H9 (cell line): ENCODE measurements at places on chromosomes 5 and 9. TPM values are rescaled to one million over a fixed set of nuclear protein-coding genes. Genes with fewer than 3 reads are reported as not detected.

GRCh38 chr9:117719161-117719920 is 15.1 kb downstream of the TLR4 start:
- no peaks in the 10 kb centered on the region for H3K4me1 ChIP-seq
- H3K27me3 ChIP-seq, result no peaks in the 10 kb centered on the region
- no peak for DNase-seq
- H3K36me3 ChIP-seq, result no peaks in the 10 kb centered on the region
- H3K4me3 ChIP-seq, result no peak overlapping the region

- H3K4me3 ChIP-seq, result no peak overlapping the region
- H3K27me3 ChIP-seq, result no peaks in the 10 kb centered on the region
- no peaks in the 10 kb centered on the region for H3K36me3 ChIP-seq
- no peak overlapping the region for H3K27ac ChIP-seq
Measured at GRCh38 chr9:107615321-107615720, 125.8 kb upstream of the KLF4 start.

DNA sequence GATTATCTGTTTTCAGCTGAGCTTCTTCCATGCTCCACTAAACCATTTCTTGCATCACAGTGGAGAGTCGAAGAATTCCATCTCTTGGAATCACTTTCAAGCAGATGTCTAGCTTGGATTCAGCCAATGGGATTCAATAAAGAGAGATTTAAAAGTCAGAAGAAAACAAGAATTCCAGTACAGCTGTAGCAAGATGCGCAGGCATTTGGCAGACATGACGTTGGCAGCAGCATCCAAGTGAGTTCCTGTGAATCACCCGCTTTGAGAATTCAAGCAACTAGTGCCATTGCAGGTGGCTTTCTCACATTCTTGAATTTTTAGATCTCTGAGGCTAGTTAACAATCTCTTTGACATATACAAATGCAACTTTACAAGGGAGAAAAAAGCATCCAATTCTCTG is 467.0 kb downstream of the CDH10 start:
- no peaks in the 10 kb centered on the region for H3K36me3 ChIP-seq
- peaks cover 3% of the 10 kb centered on the region; the same call in 1 of the 2 replicates for H3K4me1 ChIP-seq
- no peak for DNase-seq
- H3K4me3 ChIP-seq, result no peak overlapping the region

The GRIN1 gene
- 2.0 and 2.9 TPM in 2 replicates for total RNA-seq
